ENCODE measurements at places on chromosomes 12 and 14. TPM values are rescaled to one million over a fixed set of nuclear protein-coding genes. Genes with fewer than 3 reads are reported as not detected.

- no peaks in the 10 kb centered on the region for H3K27me3 ChIP-seq
- no peaks in the 10 kb centered on the region for H3K36me3 ChIP-seq
- H3K4me1 ChIP-seq = no peaks in the 10 kb centered on the region
- H3K4me3 ChIP-seq = no peak overlapping the region
- no peak overlapping the region for H3K27ac ChIP-seq
- peak; percentile 53 for DNase-seq
Measured at GRCh38 chr12:119938049-119938667, 50.9 kb upstream of the BICDL1 start.

Gene SPTB
- total RNA-seq = 1.7 TPM

DNA sequence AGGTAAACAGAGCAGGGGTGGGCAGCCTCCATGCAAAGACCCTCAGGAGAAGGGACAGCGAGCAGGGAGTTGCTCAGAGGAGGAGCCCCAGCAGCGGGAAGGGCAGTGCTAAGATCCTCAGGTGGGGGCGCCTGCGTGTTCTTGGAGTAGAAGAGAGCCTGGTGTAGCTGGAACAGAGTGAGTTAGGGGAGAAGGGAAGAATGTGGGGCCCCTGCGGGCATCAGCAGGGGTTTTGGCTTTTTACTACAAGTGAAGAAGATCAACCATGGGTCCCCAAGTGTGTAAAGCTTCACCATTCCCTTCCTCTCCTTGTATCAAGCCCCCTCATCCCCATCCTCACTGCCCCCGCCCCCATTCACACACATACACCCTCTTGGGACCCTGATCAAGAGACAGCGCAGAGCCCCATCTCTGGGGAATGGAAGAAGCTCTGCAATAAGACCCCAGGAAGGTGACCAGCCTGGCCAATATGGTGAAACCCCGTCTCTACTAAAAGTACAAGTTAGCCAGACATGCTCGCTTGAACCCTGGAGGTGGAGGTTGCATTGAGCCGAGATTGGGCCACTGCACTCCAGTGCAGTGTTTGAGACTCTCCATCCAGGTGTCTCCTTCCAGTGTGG lies 10.2 kb upstream of the TMEM119 start:
- no peaks in the 10 kb centered on the region for H3K4me1 ChIP-seq
- no peak for DNase-seq
- no peak overlapping the region for H3K4me3 ChIP-seq
- no peaks in the 10 kb centered on the region for H3K27me3 ChIP-seq
- H3K27ac ChIP-seq = no peak overlapping the region

DNA sequence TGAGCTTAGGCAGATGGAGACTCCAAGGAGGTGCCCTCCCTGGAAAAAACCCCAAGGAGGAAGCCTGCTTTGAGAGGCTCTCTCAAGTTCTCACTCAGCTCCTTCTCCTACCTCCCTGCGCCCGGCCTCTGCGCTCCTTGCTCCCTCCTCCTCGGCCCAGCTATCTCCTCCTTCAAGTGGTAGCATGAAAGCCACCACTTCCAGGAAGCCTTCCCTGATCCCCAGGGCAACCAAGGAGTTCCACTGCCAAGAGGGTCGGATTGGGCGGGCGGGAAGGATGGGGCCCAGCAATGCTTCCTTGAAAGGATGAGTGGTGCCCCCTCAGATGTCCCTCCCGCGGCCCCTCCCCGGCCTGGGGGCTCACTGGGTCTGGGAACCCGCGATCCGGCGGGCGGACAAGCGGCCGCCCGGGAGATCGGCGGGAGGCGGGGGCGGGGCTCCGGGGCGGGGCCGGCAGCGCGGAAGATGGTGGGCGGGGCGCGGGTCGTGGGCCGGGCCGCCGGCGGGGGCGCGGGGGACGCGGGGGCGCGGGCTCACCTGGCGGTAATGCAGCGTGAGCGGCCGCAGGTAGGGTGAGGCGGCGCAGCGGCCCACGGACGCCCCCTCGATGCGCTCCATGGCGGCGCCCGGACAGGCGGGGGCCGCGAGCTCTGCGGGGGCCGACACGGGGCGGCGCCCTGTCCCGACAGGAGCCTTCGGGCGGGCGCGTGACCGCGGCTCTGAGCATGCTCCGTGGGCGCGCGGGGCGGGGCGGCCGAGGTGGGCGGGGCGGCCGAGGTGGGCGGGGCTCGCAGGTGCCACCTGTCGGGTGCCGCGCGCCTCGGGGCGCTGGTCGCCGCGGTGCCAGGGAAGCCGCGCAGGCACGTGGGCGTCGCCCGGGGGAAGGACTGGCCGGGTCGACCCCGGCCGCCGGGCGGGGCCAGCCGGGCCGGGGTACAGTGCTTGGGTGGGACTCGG lies at the start of gene NUDT14:
NUDT14 (minus strand) TSS at position 721 of the 957 bp plus-strand sequence; CDS start at position 618, 103 bp downstream.
- peaks cover 9% of the 10 kb centered on the region for H3K4me1 ChIP-seq
- H3K27ac ChIP-seq = no peak within 1 kb of the TSS
- DNase-seq = peak; percentile 88
- H3K27me3 ChIP-seq = no peaks in the 10 kb centered on the region
- H3K4me3 ChIP-seq = peak within 1 kb of the TSS; percentile 49
- no peaks in the 10 kb centered on the region for H3K36me3 ChIP-seq

- no peak for DNase-seq
- peak overlapping the region; percentile 85 for H3K27ac ChIP-seq
- H3K4me3 ChIP-seq = no peak overlapping the region
- H3K4me1 ChIP-seq = peaks cover 36% of the 10 kb centered on the region
- H3K36me3 ChIP-seq = no peaks in the 10 kb centered on the region
Measured at GRCh38 chr12:92162079-92162478, 16.4 kb upstream of the BTG1 start.

Gene ARHGEF25
- 5.5 TPM for total RNA-seq

Gene KLRF1
- not detected for total RNA-seq

Measured in Caco-2 (cell line).